Activated CD4-positive, alpha-beta T cell treated with anti-CD3 and anti-CD28 coated beads for 36 hours (primary cell): ENCODE measurements at places on chromosomes 7 and 10.
A peak's percentile ranks its signal among the peaks of the same experiment; 100 is the strongest.

- DNase-seq: no peak
Measured at GRCh38 chr7:117809958-117810357, 63.3 kb downstream of the CTTNBP2 start.

- no peak for DNase-seq
Measured at GRCh38 chr10:16599662-16600061, 78.0 kb upstream of the C1QL3 start.

GRCh38 chr10:71819441-71819861 lies 31.6 kb downstream of the PSAP start:
- DNase-seq: no peak

DNA sequence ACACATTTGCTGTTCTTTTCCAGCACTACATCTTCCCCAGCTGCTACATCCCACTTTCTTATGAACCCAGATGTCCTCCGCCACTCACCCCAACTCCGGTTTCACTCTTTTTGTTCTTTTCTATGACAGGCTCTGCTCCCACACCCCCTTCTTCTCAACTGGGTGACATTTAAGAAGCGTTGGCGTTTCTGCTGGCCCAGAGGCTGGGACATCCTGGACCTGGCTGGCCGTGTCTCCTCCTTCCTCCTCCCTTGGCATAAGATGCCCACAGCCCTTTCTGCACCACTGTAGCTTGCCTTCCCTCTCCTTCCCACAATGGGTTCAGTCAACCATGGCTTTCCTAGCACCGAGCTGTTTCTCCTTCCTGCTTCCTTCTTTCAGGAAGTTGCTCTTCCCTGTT lies 9.4 kb upstream of the CALML5 start:
- no peak for DNase-seq

DNA sequence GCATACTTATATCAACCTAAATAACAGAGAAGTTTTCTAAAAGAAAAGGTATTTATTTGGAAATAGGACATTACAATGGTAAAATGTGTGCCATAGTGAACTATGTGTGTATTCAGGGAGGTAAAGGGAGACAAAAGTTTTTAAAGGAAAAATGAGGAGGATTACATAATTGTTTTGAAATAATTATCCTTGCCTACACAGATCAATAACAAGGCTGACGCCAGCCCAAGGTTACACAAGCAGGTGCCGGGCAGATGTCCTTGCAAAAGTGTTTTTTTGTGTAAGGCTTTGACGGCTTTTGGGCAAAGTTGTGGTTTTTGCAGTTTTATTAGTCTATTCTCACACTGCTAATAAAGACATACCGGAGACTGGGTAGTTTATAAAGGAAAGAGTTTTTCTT lies 22.7 kb upstream of the SLC35B4 start:
- no peak for DNase-seq

- DNase-seq: peak; percentile 54
Measured at GRCh38 chr10:23344241-23344841, at the start of gene C10orf67. Gene C10orf67 (minus strand): TSS chr10:23344797. CDS start chr10:23344774, 23 bp downstream.

DNA sequence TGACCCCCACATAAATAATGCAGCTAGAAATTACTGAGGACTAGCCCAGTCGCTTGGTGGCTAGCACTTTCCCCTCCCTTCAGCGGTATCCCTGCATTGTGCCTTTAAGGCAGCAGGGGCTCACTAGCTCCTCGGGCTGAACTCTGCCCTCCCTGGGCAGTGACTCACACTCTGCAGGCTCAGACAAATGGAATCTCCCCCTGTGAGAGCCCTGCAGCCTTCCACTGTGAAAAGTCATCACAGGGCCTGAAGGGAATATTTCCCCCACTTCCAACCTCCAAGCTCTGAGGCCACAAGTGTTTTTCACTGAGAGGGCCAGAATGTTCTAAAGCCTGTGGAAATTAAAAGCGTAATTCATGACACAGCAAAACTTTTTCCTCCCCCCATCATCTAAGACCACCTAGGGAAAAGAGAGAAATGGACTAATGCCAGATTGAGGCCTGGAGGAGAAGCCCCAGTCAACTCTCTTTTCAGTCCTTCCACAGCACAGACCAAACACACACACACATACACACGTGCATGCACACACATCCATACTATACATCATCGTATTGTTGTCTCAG lies 93.6 kb upstream of the COL1A2 start:
- DNase-seq: no peak

DNA sequence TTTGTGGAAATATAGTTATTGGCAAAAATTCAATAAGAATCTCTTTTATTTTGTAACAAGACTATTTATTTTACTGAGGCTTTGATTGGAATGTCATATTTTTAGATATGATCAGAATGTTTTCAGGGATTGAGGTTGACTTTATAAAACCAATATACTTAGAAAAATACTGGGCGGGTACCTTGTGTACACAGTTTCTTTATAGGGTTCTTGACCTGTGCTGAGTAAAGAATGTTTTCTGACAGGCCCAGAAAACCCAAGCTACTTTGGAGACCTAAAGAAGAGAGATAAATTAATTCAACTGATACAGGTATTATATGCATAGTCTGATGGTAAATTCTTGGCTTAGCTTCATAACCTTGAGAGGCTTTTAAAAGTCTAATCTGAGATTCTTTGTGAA lies 23.9 kb upstream of the SPAM1 start:
- no peak for DNase-seq

DNA sequence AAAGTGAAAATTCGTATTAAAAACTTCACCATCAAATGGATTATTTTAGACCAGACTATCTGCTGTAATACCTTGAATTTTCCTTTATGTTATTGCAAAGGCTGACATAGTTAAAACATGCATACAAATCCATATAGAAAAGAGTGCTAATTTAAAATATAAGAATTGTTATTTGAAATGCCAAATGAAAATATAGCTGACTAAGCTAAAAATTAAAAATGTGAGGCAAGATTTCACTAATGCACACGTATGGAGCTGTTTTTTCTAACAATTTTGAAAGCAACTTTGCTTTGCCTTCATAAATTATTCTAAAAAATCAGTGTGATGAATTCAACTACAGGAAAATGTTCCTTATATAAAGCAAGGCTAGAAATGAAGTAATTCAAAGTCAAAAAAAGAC lies 62.5 kb downstream of the MPP7 start:
- DNase-seq: no peak

- DNase-seq: no peak
Measured at GRCh38 chr7:98133621-98134303, 27.1 kb downstream of the LMTK2 start.

- no peak for DNase-seq
Measured at GRCh38 chr7:130360518-130360917, 15.9 kb downstream of the CPA5 start.

GRCh38 chr7:19403691-19404090 lies 258.5 kb upstream of the FERD3L start:
- no peak for DNase-seq

- DNase-seq: no peak
Measured at GRCh38 chr7:158966780-158967390, 110.5 kb downstream of the DYNC2I1 start.

GRCh38 chr7:71145906-71146901 lies 14.3 kb downstream of the GALNT17 start:
- DNase-seq: no peak

DNA sequence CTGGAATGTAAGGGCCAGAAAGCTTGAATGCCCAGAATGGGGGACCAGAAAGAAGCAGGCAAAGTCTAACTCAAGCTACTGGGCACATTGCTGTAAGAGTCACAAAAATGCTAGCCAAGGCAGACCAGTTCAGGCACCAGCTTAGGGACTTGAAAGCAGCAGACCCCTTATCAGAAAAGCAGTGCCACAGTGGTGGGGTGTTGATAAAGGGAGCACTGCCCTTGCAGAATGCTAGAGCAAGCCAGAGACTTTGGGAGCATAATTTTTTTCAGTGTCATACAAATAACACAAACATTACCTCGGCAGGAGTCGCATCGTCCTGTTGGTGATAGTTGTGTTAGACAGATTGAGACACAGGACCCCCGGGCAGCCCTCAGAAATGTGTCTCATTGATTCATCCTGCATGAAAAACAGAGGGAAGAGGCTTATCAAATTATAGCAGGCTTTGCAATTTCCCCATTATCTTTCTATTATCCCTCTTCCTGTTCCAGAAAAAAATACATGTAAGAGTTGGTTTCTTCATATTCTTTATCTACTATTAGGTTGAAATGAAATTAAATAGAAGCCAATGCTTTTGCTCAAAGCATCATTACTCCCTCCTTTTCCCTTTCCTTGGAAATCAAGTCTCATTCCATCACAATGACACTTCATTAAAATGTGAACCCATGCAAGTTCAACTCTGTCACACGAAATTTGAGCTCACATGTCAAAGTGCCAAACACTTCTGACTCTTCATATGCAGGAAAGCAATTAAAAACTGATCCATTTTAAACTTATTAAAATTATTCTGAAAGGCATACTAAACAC lies 13.4 kb downstream of the LRRC17 start:
- no peak for DNase-seq

DNA sequence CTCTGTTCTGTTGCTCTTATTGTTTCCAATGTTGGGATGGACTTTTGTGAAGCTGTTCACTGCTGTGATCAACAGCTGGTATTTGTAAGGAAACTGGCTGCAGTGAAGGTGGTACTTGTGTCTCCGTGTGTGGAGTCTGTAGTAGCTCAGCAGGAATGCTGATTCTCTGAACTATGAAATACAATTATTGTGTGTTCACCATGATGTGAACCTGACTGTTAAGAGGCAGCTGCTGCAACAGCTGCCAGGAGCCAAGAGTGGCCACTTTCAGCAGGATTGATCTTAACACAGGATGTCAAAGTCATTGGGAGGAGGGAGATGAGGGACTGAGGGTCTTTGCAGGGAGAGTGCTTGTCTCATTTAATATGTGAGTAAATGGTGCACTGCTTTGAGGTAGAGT lies 13.9 kb downstream of the VSTM2A start:
- DNase-seq: no peak

- no peak for DNase-seq
Measured at GRCh38 chr7:4836206-4836661, 25.6 kb downstream of the PAPOLB start.

DNA sequence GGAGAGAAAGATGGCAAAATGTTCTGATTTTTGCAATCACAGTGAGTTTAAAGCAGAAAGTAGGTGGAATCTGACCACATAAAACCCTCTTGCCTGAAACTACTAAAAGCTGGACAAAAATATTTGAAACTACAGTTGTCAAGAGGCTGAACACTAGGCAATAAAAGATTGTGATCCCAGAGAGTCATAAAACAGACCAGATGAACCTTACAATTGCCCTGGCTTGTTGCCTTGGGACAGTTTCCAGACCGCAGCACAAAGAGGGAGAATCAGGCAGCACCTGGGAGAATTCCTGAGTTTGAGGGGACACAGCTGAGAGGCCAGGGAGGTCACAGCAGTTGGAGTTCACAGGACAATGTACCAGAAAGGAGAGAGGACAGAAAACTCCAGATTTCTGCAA lies 107.3 kb upstream of the NANOS1 start:
- no peak for DNase-seq

GRCh38 chr10:17563452-17563851 lies 53.7 kb downstream of the HACD1 start:
- DNase-seq: no peak

GRCh38 chr7:2613931-2614600 lies 17.7 kb upstream of the TTYH3 start:
- no peak for DNase-seq

DNA sequence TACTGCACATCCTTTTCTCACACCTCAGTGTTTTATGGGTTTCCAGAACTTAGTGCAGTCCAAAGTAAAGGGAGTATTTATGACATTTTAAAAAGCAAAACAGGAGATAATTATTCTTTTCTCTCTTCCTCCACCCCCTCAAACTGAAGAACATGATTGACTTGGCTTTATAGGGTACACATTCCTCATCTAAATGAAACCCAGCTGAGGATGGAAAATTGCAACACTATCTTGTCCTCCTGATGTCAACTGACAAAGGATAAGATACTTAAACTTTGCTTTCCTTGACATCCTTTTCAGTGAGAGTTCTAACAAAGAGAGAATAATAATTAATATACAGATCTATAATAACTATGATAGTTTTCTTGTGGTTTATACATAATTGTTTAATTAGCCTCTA lies 299.1 kb downstream of the BBS9 start:
- no peak for DNase-seq

- no peak for DNase-seq
Measured at GRCh38 chr7:3888096-3888495, 587.0 kb downstream of the SDK1 start.

- DNase-seq: peak; percentile 82
Measured at GRCh38 chr10:104337985-104338735, at the start of gene ITPRIP. Gene ITPRIP (minus strand): TSS chr10:104338465. CDS start chr10:104316051, 22,414 bp downstream.

DNA sequence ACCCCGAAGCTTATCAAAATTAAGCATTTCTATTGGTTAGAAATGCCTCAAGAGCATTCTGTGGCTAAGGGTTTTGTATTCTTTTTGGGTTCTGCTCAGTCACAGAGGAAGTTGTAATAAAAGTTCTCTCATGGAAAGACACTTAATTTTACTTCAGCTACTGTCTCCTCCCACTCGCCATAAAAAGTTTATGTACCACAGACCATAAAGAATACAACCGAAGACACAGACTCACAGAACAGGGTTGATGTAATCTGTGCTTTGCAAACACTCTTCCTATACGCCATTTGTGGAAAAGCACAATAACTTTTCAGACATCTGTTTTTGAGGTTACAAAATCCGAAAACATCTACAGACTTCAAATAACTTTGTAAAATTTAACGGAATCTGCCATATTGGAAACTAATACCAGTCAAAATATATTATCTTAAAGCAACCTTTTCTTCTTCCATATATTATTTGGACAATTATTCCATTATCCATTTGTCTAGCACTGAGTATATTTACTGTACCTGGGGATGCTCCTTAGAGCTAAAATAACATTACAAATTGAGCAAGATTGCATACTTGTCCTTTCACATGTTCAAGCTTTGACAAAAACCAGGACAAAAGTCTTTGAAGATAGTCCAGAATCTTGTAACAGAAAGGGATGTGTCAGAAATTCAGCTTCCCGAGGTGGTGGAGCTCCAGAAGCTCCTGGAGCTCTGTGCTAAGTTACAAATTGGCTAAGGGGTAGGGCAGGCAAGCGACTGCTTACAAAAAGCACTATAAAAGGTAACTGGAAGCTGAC lies 219.0 kb upstream of the MEOX2 start:
- DNase-seq: no peak
